Lung (tissue), 17 donors: ENCODE measurements at places on chromosomes 11 and 22.
A peak's percentile ranks its signal among the peaks of the same experiment; 100 is the strongest.

GRCh38 chr22:18991821-18992442, 55.8 kb upstream of the PRODH start:
- no peak for DNase-seq

DNA sequence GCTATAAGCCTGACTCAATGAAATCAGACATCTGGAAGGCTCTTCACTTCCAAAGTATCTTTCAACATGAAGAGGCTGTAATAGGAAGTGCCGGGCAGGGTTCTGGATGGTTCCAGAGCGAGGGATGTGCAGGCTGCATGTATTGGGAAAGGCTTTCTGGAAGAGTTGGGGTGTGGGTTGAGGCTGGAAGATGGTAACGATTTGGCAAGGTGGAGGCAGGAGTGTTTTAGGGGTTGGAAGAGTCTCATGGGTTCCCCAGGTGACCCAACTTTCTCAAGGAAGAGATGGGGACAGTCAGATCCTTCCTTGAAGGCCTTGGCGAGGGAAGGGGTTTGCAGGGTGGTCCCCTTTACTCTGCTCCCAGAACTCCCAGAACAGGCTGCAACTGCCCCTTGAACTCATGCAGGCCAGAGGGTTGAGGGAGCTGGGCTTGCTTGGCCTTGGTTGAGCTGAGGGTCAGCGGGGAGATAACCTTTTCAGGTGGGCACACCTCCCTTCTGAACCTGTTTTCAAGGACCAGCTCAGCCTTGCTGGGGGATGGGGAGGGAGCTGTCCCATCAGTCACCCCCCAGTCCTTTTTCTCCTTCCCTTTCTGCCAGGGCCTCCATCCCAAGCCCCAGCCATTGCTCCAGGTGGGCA, 9.4 kb upstream of the POU2F3 start:
- DNase-seq = no peak

DNA sequence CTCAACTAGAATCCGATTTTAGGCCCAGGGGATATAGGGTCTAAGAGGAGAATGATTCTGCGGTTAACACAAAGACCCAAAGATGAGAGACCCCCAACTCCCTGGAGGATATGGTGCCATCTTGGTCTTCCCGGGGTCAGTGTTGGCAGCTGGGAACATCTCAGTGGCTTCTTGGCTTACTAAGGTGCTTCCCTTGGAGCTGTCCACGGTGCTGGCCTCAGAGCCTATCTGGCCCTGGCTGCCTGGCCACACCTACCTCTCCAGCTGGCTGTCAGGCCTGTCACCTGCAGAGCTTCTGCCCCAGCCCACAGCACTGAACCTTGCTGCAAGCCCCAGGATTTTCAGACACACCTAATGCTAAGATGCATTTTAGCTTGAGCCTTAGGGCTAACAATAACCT, 70.7 kb upstream of the THY1 start:
- peak; percentile 19 for DNase-seq

DNA sequence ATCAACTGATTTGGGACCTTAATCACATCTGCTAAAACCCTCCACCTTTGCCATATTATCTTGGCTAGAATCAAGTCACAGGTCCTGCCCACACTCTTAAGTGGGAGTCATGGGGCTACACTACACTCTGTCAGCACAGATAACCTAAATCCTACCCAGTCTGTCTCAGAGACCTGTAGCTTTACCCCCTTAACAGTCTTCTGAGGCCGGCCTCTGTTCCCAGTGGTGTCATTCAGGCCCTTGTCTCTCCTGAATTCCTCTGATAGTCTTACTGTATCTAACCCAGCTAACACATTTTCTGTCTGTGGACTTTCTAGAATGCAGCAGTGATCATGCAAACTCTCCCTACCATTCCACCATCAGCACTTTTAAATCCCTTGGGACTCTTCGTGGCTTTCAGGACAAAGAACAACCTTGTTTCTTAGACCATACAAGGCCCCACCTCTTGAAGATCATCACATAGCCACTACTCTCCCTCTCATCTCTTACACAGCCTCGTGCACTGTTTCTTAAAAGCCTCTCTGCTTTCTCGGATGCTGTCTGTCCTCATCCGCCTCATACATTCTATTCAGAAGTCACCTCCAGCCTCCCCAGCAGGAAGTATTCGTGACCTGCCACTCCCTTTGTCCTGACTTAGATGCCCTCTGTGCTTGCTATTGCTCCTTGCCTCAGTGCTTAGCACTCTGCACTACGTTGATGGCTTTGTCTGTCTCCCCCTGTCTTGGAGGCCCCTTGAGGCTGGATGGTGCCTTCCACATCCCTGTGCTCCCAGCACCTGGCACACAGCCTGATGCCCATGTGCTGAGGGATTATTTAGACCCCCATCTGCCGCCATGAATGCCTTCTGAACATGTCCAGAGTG, 57.9 kb downstream of the PANX1 start:
- no peak for DNase-seq

DNA sequence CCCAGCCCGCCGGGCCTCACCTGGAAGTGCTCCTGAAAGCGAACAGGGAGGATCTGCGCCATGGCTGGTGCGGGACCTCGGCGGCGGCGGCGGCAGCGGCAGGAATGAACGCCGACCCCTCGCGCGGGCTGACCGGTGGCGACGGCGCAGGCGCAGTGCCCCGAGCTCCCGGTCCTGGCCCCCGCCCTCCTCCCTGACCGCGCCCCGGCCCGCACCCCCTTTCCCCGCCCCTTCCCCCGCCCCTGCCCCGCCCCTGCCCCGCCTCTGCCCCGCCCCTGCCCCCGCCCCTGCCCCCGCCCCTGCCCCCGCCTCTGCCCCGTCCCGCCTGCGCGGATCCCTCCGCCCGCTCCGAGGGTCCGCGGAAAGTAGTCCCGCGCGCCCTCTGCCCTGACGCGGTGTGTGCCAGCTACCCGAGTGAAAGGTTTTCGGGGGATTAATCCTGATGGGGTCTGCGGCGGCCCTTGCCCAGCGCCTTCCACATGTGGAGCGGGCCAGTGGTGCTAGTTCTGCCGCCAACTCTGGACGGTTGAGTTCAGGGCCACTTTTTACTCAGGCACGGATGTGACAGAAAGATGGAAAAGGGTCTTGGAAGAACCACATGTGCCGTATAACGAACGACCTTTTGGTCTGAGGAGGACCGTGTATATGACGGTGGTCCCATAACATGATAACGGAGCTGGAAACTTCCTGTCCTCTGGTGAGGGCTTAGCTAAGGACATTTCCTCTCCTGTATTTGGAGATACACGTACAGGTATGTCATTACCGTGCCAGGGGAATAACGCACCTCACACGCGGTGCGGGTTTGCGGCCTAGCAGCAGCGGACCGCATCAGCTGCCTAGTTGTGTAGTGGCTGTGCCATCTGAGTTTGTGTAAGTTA, at the start of gene CLTCL1:
TSS of gene CLTCL1 (minus strand) at position 140 of the 878 bp plus-strand sequence. CDS start at position 62, 78 bp downstream.
- peak; percentile 83 for DNase-seq

DNA sequence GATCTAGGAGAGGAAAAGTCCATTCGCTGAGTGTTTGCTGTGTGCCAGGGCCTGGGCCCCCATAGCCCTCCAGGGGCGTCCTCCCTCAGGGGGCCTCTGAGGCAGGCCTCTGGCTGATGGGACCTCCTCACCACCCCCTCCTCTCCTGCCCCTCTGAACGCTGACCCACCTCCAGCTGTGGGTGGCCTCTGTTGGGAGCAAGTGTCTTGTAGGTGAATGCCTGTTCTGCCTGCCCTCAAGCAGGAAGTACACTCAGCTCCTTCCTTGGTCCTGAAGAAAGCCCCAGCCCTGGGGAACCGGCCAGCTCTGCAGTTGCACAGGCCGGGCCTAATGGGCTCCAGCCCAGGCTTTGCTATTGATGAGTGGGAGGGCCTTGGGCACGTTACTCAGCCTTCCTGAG, 3.5 kb downstream of the MYO7A start:
- no peak for DNase-seq

- peak; percentile 44 for DNase-seq
Observed at GRCh38 chr11:128802358-128802981, 64.6 kb downstream of the KCNJ1 start.

DNA sequence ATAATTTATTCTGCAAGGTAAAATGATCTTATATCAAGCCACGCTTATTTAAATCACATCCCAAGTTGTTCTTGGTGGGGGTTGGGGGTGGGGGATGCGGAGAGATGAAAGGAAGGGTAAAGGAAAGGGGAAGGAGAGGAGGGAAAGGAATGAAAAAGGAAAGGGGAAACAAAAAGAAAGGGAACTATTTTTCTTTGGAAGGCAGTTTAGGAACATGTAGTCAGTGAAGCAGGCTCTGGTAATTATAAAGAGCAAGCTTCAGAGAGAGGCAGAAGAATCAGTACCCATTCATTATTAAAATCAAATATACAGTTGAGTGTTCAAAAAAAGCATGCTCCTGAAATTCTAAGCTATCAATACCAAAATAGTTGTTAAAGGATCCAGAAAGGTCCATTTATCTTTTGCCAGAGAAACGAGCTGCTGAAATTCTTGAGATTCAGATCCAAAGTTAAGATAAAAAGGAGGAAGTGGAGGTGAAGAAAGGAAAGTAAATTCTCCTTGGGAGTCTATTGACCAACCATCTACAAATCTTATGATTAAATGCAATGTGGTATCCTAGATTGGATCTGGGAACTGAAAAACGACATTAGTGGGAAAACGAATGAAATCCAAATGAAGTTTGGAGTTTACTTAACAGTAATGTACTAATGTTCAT, 107.4 kb downstream of the SGSM3 start:
- DNase-seq = no peak

GRCh38 chr11:64264371-64264852, 13.1 kb downstream of the PLCB3 start:
- no peak for DNase-seq

- no peak for DNase-seq
Observed at GRCh38 chr11:72012091-72012630, 13.5 kb downstream of the IL18BP start.

DNA sequence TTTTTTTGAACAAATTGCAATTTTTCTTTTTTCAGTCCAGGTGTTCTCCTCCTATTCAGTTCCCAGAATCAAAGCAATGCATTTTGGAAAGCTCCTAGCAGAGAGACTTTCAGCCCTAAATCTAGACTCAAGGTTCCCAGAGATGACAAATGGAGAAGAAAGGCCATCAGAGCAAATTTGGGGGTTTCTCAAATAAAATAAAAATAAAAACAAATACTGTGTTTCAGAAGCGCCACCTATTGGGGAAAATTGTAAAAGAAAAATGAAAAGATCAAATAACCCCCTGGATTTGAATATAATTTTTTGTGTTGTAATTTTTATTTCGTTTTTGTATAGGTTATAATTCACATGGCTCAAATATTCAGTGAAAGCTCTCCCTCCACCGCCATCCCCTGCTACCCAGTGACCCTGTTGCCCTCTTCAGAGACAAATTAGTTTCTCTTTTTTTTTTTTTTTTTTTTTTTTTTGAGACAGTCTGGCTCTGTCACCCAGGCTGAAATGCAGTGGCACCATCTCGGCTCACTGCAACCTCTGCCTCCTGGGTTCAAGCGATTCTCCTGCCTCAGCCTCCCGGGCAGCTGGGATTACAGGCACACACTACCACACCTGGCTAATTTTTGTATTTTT, 6.2 kb upstream of the UBE4A start:
- peak; percentile 38 for DNase-seq

- DNase-seq = no peak
Observed at GRCh38 chr11:119572481-119573424, 149.8 kb upstream of the THY1 start.

DNA sequence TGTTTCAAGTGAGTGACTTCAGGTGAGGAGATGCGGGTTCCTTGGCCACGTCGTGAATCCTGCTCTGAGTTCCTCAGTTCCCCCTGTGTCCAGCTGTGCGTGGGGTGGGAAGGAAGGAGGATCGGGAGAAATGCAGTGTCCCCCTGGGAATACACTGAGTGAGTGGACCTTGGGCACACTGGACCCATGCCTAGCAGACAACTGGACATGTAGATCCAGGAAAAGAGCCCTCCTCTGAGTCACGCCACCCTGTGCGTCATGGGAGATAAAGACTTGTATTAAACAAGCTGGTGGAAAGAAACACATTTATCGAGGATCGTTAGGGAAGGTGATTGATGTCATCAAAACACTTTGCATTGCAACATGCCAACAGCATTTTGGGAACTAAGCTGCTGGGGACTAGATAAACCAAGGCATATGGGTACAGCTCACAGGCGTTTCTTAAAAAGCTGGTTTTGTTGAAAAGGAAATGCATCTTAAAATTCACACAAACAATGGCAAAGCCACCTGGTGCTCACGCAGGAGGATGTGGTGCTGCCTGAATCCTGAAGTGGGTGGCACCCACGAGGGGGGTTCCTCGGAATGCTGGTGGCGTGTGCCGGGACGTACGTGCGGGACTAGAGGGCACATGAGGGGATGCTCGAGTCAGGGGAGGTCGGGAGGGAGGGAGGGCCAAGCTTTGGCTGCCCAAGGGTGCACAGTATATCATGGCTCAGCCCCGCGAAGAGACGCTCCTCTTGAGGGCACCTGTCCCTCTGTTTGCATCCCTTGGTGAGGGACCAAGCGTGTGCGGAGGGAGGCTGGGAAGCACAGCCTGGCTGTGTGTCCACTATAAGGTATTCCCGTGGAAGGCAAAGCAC, 303.5 kb downstream of the TBC1D22A start:
- no peak for DNase-seq

GRCh38 chr11:34028425-34028824, 23.1 kb upstream of the CAPRIN1 start:
- no peak for DNase-seq

GRCh38 chr11:68867066-68867465, 25.4 kb upstream of the CPT1A start:
- DNase-seq = no peak

DNA sequence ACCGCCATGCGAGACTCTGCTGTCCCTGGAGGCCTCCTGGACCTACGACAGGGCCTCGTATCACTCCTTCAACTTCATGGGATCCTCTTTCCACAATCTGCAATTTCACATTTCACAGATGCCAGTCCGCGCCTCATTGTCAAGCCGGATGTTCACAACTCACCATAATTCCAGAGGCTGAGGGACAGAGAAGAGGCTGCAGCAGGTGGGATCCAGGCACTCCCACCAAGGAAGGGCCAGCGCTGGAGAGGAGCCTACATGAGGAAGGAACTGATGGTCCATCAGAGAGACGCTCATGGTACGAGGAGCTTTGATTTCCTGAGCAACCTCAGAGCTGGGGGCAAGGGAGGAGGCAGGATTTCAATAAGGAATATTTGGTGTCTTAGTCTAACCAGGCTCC, 495.0 kb downstream of the BRD1 start:
- no peak for DNase-seq

- no peak for DNase-seq
Observed at GRCh38 chr11:125945011-125945796, 640 bp upstream of the VSIG10L2 start.

DNA sequence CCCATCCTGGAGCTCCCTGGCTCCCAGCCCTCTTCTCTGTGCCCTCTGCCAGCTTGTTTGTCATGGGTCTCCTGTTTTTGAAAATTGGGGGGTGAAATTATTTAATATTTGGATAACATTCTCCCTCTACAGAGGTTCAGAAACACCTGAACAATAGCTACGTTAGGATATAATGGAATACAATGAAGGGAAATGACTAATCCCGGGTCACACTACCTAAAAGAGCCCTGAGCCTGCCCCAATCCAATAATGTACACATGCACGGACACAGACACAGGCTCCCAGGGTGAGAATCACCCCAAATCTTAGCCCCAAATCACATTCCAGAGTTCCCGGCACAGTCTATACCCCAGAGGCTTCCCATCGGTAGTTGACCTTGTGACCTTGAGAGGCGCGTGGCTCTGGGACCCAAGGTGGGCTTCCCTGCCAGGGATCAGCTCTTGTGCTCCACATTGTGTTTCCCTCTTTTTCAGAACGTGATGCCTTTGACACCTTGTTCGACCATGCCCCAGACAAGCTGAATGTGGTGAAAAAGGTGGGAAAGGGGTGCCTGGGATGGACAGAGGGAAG, 135.5 kb downstream of the PARVA start:
- no peak for DNase-seq
